ENCODE measurements at places on chromosomes 2 and 18. TPM values are rescaled to one million over a fixed set of nuclear protein-coding genes. Genes with fewer than 3 reads are reported as not detected.

The SKOR2 gene
- not detected for total RNA-seq

The SP9 gene
- 1.7 TPM for total RNA-seq

The TACR1 gene
- total RNA-seq, result 0.95 TPM

The SNORC gene
- total RNA-seq, result 13.9 TPM

The MPV17 gene
- 27.2 TPM for total RNA-seq

The TIA1 gene
- 37.9 TPM for total RNA-seq

The ACKR3 gene
- total RNA-seq, result 25.0 TPM

The KCNG3 gene
- 0.88 TPM for total RNA-seq

The CAVIN2 gene
- 18.8 TPM for total RNA-seq

The SP5 gene
- total RNA-seq, result 6.5 TPM

The PID1 gene
- total RNA-seq, result 22.4 TPM

The DTNA gene
- total RNA-seq, result 8.0 TPM

The TMEM182 gene
- total RNA-seq, result 0.88 TPM

The RNU2-63P gene
- not detected for total RNA-seq

The LIMS3 gene
- not detected for total RNA-seq

The DSG2 gene
- total RNA-seq, result 16.8 TPM

The UGT1A8 gene
- total RNA-seq, result not detected

The CMPK2 gene
- total RNA-seq, result 1.9 TPM

All from lower leg skin (tissue), 4 donors.